ENCODE measurements at places on chromosomes 3 and 15. TPM values are rescaled to one million over a fixed set of nuclear protein-coding genes. Genes with fewer than 3 reads are reported as not detected.

NPAP1 gene
- 0.30 TPM for total RNA-seq

GRCh38 chr3:40680685-40681657, 156.2 kb downstream of the ZNF621 start:
- no peak for DNase-seq

DNA sequence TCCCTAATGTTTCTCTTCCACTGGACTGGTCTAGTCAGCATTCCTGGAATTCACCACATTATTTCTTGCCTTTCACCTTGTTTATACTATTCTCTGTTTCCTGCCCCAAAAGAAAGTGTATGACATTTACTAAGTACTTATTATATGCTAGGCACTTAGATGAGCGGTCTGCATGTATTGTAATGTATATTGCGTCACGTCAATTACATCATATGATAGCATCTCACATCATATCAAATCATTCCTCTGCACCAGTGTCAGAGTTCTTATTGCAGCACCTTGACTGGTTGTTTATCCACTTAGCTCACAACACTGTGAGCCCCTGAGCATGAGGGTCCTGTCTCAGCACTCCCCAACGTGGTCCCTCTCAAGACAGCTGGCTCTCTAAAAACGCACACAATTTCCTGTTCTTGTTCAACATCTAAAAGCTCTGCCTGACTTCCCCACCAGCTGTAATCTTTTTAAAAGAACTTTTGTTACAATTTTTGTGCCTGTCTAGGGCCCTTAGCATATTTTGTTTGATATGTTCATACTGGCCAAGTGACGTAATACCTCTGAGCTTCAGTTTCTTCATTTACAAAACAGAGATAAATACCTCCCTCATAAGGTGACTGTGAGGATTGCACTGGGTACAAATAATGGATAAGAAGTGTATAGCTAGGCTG, 58.8 kb downstream of the ARHGAP31 start:
- DNase-seq, result no peak

GRCh38 chr15:90219421-90220141, 14.2 kb downstream of the CIB1 start:
- DNase-seq, result peak; percentile 55

All from neural crest cell (in vitro differentiated cells).